ENCODE measurements at places on chromosomes 6 and 20. TPM values are rescaled to one million over a fixed set of nuclear protein-coding genes. Genes with fewer than 3 reads are reported as not detected.

Gene HCK
- 12.2 TPM for polyA plus RNA-seq

Gene TSBP1
- not detected for polyA plus RNA-seq

Gene CRISP2
- polyA plus RNA-seq = not detected

Gene TBXT
- not detected for polyA plus RNA-seq

Gene F13A1
- 113 TPM for polyA plus RNA-seq
